Skeletal muscle cell (primary cell): ENCODE measurements at places on chromosomes 4 and X.

DNA sequence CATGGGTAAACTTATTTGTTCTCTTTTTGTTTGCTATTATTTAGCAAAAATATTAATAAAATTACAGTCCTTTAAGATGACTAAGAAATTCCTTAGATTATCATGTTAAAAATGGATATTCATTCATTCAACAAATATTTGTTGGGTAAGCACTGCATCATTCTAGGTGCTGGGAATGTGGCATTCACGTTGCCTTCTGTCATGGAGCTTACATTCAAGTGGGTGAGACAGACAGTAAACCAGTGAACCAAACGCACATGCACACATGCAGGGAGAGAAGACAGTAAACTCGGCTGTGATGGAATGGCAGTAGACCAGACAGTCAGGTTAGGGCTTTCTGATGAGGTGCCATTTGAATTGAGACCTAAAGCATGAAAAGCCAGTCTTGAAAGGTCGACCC lies 91.8 kb downstream of the STOX2 start:
- no peak for DNase-seq

DNA sequence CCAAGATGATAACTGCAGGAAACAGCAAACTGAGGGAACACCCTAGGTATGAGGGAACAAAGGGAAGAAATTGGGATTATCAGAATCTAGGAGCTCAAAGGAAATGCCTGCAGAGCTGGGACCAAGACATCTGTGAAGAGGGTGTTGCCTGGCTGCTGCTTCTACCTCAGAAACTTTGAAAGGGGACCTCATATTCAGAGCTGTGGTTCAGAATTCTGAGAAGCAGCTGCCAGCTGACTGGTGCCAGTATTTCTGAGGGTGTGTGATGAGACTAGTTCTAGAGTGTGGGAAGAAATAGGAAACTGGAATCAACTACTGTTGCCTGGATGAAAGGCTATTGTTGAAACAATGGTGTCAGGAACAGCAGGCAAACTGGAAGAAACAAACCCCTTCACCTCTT lies 8.5 kb downstream of the FAAH2 start:
- DNase-seq = no peak

DNA sequence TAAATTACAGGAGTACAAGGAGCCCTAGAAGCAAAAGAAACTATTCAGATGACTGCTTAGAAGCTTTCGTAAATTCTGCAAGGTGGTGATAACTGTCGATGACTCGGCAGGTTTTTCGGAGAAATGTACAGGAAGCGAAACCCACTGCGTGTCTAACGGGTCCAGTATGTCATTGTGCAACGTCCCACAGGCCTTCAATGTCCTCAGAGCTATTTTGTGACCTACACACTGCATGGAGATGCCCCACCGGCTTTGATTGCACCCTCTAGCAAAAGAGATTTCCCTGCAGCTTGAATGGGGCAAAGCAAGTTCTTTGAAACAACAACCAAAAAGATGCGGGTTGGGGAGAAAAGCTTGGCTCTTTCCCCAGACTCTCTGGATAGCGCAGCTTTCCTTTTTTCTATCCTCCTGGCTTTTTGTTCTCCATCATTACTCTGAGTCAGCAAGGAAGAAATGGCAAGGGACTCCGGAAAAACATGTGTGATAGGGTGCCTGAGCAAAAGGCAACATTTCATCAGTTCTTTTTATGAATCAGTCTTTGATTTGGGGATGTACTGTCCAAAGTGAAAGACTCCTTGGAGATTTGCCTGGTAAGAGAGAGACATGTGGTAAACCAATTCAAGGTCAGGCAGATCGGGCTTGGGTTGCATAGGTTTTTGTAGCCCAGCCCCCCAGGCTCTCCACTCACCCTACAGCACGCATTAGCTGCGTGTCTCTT lies 112.0 kb upstream of the TBL1X start:
- DNase-seq = peak; percentile 77

DNA sequence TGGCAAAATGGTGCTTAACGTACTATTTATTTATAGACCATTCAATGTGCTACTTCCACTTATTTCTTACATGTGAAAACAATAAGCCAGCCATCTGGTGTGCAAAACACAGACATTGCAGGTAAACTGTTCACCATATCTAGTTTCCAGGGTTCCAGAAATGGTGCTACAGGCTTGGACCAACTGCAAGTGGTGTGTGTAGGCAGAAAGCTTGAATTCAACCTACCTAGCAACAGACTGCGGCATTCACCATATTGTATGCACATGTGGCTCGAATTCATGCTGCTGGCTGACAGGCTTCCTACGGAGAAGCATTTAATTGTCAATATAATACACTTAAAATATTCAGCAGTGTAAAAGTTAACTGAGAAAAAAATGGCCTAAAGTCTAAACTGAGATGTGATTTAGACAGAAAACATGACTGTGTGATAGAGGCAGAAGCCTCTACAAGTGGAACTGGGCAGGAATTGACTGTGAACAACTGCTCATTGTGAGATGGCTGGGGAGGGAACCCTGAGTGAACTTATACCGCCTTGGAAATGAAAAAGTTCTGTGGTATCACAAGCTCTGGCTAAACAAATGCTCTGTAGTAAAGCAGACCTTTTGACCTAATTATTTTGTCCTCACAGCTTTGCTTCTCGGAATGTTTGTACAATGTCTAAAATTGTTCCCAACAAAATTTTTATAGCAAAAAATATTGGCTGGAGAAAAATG lies 434.7 kb downstream of the GRIA2 start:
- DNase-seq = no peak
